Chondrocyte (in vitro differentiated cells): ENCODE measurements at places on chromosomes 7 and 10.

DNA sequence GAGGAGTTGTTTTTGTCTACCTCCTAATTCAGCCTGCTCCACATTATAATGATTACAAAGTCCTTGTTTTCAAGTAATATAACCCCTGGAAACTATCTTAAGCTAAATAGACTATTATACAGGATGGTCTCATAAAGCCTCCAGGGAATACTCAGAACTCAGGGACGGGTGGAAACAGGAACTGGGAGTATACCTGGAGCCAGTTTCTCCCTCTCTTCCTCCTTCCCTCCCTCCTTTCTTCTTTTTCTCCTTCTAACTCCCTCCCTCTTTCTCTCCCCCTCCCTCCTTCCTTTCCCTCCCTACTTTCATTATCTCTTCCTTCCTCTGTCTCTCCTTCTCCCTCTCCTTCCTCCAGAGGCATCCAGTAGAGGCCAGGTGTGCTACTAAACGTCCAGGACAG is 76.2 kb upstream of the PRR15 start:
- DNase-seq = no peak
- no peaks in the 10 kb centered on the region for H3K27me3 ChIP-seq
- H3K4me1 ChIP-seq = peaks cover 64% of the 10 kb centered on the region
- H3K36me3 ChIP-seq = no peaks in the 10 kb centered on the region
- H3K27ac ChIP-seq = peak overlapping the region; percentile 86
- H3K4me3 ChIP-seq = no peak overlapping the region

GRCh38 chr10:14126697-14127440 is 203.9 kb downstream of the FRMD4A start:
- H3K4me1 ChIP-seq = peaks cover 31% of the 10 kb centered on the region
- H3K4me3 ChIP-seq = no peak overlapping the region
- H3K27me3 ChIP-seq = no peaks in the 10 kb centered on the region
- DNase-seq = no peak

GRCh38 chr10:110209454-110209925 is 2.1 kb downstream of the MXI1 start:
- H3K4me3 ChIP-seq = peak overlapping the region; percentile 94
- H3K36me3 ChIP-seq = no peaks in the 10 kb centered on the region
- no peak for DNase-seq
- H3K4me1 ChIP-seq = peaks cover 47% of the 10 kb centered on the region
- H3K27me3 ChIP-seq = no peaks in the 10 kb centered on the region
- peak overlapping the region; percentile 95 for H3K27ac ChIP-seq

DNA sequence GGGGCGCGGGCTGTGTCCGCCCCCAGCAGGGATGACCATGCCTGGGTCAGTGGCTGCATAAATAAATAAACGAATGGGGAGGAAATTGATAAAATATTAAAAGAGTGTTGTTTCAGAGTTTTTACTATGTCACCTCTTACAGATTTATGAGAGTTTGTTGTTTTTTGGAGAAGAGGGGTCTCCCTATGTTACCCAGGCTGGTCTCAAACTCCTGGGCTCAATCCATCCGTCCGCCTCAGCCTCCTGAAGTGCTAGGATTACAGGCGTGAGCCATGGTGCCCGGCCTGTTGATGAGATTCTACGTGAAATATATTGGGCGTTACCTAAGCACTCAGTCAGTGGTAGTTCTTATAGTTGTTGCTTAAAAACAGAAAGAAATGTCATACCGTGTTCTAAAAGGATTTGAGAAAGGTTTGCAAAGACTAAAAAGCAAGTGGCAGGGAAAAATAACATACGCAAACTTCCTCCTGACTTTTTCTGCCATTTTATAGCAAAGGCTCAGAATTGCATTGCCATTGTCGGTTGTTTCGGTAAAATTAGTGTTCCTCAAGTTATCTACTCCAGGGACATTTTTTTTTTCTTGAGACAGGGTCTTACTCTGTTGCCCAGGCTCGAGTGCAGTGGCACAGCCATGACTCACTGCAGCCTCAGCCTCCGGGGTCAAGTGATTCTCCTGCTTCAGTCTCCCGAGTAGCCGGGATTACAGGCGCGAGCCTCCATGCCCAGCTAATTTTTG is 39.5 kb upstream of the FOXK1 start:
- peak overlapping the region; percentile 84 for H3K4me3 ChIP-seq
- peak; percentile 21 for DNase-seq
- peak overlapping the region; percentile 82 for H3K27ac ChIP-seq

DNA sequence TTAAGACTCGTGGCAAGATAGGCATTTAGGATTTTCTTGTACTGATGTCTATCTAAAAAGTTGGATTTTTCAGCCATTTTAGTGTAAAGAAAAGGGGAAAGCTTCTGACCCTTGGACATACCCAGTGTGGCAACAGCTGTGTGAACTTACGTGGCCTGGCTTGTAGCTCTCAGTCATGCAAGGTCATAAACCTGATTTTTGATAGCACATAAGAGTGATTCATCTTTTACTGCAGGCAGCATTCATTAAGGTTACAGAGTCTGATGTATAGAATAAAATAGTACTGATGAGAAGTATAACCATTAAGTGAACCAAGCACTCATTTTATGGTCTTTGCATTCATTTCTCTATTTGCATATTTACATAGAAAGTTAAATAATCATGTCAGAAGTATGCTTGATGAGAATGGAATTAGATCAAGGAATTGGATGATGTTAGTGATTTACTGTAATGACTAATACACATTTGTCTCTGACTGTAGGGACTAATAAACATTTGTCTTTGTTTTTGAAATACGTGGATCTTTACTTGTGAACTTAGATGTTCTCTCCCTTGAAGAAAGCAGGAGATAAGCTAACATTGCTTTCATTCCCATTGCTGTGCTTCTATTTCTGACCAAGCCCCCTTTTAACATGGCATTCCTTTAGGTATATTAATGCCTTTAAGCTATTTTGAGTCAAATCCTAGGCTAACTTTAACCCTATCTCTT is 88.2 kb downstream of the GSDME start:
- H3K4me3 ChIP-seq = no peak overlapping the region
- H3K36me3 ChIP-seq = peaks cover 2% of the 10 kb centered on the region
- peaks cover 9% of the 10 kb centered on the region for H3K4me1 ChIP-seq
- DNase-seq = no peak
- no peak overlapping the region for H3K27ac ChIP-seq

- H3K36me3 ChIP-seq = peaks cover 55% of the 10 kb centered on the region
- no peaks in the 10 kb centered on the region for H3K27me3 ChIP-seq
- no peak overlapping the region for H3K27ac ChIP-seq
These were observed 168.2 kb downstream of the TNS3 start for GRCh38 chr7:47413526-47414341.

DNA sequence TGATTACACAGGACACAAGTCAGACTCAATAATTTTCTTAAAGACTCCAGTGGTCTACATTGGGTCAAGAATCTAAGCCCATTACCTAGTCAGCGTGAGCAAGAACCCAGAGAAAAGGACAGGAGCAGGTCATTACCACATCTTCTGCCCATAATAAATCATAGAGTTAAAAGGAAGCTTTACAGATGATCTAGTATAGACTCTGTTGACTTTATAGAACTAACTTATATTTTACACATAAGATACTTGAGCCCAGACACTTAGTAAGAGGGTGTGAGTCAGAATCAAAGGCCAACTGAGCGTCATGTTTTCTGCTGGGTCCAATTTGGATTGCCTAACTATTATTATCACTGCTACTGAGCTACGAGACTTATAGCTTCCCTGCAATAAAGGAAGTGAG is 206.1 kb upstream of the NPSR1 start:
- no peak overlapping the region for H3K4me3 ChIP-seq
- no peaks in the 10 kb centered on the region for H3K27me3 ChIP-seq
- no peaks in the 10 kb centered on the region for H3K36me3 ChIP-seq
- DNase-seq = no peak
- H3K27ac ChIP-seq = no peak overlapping the region
- peaks cover 10% of the 10 kb centered on the region for H3K4me1 ChIP-seq

- H3K36me3 ChIP-seq = no peaks in the 10 kb centered on the region
- DNase-seq = no peak
- H3K4me1 ChIP-seq = no peaks in the 10 kb centered on the region
- no peaks in the 10 kb centered on the region for H3K27me3 ChIP-seq
- H3K27ac ChIP-seq = no peak overlapping the region
- H3K4me3 ChIP-seq = no peak overlapping the region
These were observed 453.9 kb upstream of the GHITM start for GRCh38 chr10:83685458-83685857.

GRCh38 chr10:89888321-89889070 is 187.1 kb downstream of the KIF20B start:
- no peaks in the 10 kb centered on the region for H3K4me1 ChIP-seq
- no peak overlapping the region for H3K27ac ChIP-seq
- H3K4me3 ChIP-seq = no peak overlapping the region
